T-helper 22 cell (primary cell): ENCODE measurements at places on chromosomes 6 and 20.

DNA sequence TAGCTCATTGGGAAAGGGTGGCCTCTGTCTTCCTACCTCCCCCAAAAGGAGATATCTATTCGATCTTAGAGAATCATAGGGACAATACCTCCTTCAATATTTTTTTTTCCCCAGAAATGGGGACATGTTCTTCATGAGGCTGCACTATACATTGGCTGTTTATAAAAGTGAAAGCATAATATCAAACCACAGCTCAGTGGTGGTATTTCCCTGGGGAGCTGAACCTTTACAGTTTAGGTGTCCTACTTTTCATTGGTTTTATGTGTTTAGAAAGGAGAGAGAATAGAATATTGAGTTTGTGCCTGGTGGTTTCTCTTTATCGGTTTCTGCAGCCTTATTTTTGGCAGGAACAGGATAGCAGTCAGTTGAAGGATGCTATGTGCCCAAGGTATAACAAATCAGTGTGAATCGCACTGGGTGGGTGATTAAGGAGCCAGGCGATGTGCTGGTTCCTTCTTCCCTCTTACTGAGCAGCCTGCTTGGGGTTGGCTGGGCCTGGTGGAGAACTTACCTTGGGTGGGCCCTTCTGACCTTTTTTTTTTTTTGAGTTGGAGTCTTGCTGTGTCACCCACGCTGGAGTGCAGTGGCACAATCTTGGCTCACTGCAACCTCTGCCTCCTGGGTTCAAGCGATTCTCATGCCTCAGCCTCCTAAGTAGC, 25.2 kb downstream of the UST start:
- no peak for DNase-seq

- DNase-seq, result no peak
Measured at GRCh38 chr6:141653590-141653989, 479.1 kb upstream of the GJE1 start.

GRCh38 chr20:11792568-11792953, 125.1 kb upstream of the BTBD3 start:
- no peak for DNase-seq

DNA sequence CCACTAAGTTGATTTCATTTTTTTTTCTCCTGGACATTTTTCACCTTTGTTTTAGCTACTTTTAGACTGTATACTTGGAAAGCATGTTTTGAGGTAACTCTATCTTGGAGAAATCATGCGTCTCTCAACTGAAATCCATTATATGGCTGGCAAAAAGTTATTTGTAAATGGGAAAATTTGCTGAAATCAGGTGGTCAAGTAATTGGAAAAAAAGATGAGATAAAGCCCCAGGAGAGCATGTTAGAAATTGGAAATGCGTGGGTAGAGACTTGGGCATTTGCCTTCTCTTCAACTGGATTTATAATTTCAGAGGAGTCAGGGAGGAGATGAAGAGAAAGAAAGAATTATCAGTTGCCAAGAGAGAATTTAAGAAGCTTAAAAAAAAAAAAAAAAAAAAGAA, 217.1 kb upstream of the MAP3K7 start:
- no peak for DNase-seq

DNA sequence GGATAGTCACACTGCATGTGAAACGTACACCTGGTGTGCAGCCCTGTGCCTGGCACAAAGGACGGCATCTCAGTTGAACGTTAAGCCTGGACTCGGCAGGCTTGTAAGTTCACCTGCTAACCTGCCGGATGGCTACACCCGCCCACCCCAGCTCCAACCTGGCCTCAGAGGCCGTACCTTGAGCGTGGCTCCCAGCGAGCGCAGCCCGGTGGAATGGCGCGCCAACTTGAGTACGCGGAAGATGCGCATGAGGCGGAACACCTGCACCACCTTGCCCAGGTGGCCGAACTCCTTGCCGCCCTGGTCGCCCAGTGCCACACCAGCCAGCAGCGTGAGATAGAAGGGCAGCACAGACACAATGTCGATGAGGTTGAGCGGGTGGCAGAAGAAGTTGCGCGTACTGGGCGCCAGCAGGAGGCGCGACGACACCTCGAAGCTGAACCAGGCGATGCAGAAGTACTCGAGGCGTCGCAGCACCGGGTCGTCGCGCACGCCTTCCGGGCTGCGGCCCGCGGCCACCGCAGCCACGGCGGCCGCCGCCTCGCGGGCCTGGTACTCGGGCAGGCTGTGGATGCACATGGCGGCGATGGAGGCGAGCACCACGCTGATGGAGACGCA, 3.3 kb downstream of the KCNS1 start:
- DNase-seq, result no peak

DNA sequence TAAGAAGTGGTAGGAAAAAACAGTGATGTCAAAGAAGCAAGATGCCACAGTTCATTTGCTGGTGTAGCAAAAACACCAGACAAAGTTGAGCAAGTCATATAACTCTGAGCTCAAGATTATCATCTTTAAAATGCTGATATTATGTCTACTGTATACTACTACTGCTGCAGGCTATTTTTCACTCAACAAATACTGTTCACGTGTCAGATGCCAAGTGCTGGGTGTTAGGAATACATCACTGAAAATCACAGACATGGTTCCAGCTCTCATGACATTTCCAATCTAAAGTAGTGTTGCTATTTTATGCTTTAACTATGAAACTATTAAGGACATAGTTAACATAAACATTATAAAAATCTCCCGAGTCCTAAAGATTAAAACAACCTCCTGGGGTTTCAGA, 163.0 kb downstream of the NKAIN2 start:
- no peak for DNase-seq

DNA sequence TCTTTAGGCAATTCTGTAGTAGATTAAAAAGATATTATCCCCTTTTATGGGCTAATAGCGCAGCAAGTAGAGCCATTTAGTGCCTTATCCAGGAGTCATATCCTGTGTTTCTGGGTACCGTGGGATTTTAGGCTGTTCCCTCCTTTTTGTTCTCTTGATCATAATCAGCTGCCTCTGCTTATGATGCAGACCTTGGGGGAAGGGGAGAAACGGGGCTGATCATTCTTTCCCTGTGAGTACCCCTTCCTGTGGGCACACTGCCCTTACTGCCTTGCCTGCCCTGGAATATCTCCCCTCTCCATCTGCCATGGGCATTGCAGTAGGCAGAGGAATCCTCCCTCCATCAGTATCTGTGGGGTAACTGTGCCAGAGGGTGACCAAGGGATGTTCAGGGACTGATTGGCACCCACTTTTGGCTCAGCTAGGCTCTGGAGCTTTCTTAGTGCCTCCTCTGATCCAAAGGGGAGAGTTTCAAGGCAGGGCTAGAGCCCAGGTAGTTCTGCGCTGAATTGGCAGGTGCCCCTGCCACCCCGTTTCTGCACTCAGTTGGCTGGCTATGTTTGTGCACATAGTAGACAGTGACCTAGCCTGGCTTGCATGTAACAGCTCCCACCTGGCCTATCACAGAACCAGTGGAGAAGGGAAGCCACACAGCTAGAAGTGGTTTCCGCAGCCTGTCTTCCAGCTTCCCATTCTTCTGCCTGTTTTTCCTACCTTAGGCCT, 103.3 kb downstream of the FIG4 start:
- DNase-seq, result no peak

DNA sequence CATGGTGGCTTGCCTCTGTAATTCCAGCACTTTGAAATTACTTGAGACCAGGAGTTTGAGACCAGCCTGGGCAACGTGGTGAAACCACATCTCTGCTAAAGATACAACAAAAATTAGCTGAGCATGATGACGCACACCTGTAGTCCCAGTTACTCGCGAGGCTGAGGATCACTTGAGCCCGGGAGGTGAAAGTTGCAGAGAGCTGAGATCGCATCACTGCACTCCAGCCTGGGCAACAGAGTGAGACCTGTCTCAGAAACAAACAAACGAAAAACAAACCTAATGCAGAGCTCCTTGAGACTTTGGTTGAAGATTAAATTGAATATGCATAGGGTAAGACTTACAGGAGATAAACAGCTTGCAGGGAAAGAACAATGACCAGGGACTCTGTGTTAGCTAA, 80.8 kb downstream of the SCAF8 start:
- no peak for DNase-seq

DNA sequence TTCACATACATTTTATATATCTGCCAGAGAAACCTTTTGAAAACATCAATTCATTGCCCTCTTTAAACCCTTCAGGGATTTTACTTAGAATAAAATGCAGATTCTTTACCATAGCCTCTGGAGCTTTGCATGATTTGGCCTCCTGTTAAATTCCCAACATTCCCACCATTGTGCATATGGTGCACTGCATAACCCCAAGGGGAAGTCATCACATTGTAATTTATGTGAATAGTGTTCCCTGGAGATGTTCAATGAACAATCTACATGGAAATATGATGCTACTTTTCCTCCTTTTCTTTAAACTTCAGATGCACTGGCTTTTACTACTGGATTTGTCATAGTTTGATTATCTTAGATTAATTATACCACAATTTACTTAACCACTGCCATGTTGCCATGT, 94.7 kb downstream of the PHF3 start:
- DNase-seq, result no peak

DNA sequence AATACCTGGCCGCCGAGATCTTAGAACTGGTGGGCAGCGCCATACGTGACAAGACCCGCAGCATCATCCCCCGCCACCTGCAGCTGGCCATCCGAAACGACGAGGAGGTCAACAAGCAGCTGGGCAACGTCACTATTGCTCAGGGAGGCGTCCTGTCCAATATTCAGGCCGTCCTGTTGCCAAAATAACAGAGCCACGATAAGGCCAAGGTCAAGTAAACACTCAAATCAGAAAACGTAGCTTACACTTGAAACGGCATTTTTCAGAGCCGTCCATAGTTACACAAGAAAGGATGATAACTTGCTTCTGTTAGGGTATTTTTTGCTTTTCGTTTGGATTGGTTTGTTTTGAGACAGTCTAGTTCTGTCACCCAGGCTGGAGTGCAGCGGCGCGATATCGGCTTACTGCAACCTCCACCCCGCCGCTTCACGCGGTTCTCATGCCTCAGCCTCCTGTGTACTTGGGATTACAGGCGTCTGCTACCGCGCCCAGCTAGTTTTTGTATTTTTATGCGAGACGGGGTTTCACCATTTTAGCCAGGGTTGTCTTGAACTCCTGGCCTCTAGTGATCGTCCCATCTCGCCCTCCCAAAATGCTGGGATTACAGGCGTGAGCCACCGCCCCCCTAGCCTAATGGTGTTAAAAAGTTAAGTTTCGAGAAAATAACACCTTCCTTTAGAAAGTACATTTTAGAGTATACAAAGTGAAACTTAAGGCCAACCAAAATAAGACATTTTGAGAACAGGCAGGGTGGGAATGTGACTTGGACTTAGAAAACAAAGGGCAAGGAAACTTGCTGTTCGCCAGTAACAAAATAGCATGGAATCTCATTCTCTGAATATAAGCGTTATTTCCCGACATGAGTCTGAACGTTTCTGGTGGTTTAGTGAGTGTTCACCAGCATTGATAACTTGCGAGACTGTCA, 42.8 kb upstream of the HFE start:
- no peak for DNase-seq

DNA sequence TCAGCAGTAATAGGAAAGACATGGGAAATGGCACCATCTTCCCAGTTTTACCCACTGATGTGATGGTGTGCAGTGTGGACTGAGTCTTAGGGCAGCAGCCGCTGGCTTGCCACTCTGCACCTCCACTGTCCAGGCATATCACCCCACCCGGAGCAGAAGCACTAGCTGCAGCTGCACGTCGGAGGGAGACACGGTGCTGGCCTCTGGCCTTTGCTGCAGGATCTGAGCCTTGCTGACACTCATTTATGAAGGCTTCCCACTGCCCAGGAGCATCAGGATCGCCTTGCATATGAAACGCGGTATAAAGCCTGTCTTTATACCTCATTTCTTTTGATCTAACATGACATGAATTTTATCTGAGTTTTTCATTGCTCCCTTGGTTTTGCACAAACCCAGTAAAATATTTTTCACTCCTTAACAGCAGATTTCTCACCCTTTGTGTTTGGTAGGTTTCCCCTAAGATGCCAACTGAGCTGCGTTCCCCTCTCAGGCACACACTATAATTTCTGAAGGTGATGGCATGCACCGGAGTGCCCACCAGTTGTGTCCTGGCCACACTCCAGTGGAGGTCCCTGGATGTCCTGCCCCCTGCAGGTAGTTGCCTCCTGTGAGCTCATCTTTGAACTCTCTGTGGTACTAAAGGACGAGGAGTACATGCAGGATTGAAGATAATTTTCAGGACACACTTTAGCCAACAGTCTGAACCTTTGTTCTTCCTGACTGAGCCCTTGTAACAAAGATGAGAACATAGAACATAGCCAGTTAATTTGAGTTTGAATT, 9.0 kb upstream of the EXOC2 start:
- no peak for DNase-seq

GRCh38 chr20:38298768-38299288, 5.1 kb upstream of the BPI start:
- DNase-seq, result no peak

DNA sequence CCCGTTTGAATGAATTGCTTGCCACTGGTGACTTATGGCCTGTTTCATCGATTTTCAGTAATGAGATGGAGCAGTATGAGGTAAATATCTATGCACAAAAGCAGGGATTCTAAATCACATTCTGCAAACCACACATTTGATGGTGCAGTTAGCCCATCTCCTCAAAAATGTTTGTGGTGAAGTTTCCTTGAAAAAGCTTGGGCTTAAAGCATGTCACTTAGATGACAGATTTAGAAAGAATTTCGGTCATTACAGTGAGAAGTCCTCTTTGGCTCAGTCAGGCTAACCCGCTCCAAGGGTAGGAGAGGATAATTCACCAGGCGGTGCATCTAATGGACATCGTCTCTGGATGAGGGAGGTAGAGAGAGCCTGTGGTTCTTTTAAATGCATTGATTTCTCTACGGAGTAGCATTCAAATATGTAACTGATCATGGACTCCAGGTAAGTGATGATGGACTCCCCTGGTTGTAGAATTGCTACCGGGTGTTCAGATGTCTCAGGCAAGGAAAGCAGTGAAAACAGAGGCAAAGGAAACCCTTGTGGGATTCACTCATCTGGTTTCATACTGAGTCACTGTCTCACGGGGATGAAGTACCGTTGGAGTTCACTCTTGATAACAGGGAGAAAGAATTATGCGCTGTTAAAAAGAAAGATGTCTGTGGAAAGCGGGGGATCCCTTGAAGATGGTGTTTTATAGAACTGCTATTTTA, 65.3 kb downstream of the AIG1 start:
- no peak for DNase-seq

DNA sequence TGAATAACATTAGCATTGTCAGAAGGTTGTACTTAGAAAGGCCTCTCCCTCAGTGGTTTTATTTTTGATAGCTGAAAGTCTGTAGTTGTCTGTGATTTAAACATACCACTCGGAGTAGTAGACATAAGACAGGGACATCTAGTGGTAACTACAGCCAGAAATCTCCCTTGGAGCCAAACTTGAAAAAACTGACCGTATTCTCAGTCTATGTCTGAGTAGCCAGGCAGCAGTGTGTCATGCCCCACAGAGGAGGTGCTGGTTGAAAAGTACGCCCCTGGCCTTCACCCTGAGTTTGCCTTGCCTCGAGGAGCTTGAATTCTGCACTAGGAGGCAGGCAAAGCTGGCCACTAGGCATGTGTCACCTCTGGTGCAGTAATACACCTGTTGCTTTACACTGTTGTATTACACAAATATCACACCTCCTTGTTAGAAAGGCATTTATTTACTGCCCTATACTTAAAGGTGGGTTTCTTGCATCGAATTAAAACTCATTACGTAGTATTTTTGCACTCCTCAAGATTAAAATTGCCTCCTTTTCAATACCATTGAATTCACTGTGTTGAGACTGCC, 20.8 kb downstream of the ZBTB2 start:
- no peak for DNase-seq

GRCh38 chr6:62013719-62014118, 272.3 kb downstream of the KHDRBS2 start:
- no peak for DNase-seq
